Stimulated activated CD8-positive, alpha-beta memory T cell treated with anti-CD3 and anti-CD28 coated beads, Interleukin-4, amount 100 ng/mL, for 1 hour (primary cell): ENCODE measurements at places on chromosomes 12 and 14.
A peak's percentile ranks its signal among the peaks of the same experiment; 100 is the strongest.

DNA sequence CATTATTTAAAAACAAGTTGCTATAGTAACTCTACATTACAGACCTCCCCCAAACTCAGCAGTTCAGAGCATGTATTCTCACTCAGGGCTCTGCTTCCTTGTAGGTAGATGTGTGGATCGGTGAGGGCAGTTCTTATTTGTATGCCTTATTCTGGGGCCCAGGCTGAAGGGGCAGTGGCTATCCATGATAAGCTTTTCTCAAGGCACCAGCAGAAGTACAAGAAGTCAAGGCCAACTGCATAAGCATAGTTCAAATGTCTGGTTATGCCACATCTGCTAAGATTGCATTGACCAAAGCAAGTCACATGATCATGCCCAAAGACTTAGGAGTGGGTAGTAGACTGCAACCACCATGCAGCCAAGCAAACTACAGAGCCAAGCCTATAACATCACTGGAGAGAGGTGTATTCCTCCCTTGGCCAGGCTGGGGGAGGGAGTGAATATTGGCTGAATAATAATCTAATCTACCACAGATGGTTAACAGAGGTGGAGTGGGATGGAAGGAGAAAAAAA lies 4.6 kb downstream of the PSEN1 start:
- DNase-seq: no peak

DNA sequence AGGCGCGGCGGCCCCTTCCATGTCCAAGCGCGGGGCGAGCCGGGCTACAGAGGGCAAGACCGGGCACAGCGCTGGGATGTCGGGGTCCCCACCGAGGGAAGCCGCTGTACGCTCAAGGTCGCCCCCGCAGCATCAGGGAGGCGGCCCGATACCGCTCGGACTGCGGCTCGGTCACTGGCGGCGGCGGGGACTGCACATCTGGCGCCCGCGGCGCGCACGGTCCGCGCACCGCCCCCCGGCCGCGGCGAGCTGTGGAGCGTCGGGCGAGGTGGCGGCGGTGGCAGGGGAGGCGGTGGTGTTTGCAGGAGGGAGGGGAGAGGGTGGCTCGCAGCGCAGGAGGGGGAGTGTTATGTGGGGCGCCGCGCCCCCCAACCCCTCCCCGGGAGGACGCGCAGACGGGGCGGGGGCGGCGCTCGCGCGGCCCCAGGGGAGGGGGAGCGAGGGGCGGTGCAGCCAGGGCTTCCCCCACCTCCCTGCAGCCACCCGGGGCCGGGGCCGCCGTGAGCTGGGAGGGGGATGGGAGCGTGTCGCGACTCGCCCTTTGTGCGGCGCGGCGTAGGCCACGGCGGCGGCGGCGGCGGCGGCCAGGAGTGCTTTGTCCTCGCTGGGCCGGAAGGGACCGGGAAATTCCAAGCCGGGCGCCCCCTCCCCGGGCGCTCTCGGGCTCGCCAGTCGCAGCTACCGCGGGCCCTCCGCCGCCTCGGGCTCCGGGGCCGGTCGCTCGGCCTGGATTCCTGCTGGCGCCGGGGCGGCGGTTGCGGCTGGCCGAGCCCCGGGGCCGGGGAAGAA lies at the start of gene NUAK1:
Gene NUAK1, minus strand, starts transcription at position 322 of the 789 bp plus-strand sequence. Its CDS starts 301 bp downstream, at position 21.
- DNase-seq: no peak

GRCh38 chr14:73770977-73771847 lies 57.0 kb upstream of the PNMA1 start:
- DNase-seq: no peak

DNA sequence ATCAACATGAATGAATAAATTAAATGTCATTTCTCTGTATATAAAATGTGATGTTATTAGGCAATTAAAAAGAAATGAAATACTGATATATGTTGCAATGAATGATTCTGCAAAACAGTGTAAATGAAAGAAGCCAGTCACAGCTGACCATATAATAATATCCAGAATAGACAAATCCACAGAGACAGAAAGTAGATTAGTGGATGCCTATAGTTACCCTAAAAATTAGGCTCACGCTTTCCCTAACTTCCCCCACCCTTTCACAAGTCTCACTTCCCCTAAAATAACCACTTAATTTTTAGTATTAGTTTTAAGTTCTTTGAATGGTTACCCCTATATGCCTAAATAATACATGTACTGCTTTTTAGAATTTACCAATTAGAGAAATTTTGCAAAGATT lies 348.9 kb upstream of the FAR2 start:
- no peak for DNase-seq

- DNase-seq: no peak
Observed at GRCh38 chr12:103930787-103931735, 851 bp downstream of the HSP90B1 start.

- no peak for DNase-seq
Observed at GRCh38 chr14:93464271-93464670, 33.5 kb downstream of the UNC79 start.

- no peak for DNase-seq
Observed at GRCh38 chr14:41806366-41806975, 199.8 kb downstream of the LRFN5 start.

GRCh38 chr12:123064885-123065619 lies 84.6 kb downstream of the ARL6IP4 start:
- DNase-seq: no peak

GRCh38 chr14:46902837-46903236 lies 251.3 kb upstream of the RPL10L start:
- no peak for DNase-seq

GRCh38 chr14:88002421-88003075 lies 2.4 kb upstream of the GPR65 start:
- DNase-seq: no peak

- DNase-seq: no peak
Observed at GRCh38 chr12:76702946-76703345, 61.0 kb upstream of the ZDHHC17 start.

DNA sequence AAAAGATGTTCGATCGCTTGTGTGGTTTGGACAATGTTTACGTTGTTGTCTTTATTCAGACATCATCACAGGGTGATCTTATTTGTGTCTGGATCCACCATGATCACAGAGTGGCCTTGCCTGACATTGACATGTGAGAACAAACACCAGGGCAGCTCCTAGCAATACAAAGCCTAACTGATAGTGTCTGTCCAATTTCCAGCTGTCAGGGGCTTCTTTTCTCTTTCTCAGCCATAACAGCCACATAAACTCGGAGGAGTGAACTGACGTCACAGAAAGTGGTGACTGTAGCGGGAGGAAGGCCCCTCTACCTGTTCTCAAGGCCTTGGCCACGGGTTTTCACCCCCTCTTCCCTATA lies 5.8 kb upstream of the SLC6A13 start:
- no peak for DNase-seq

- DNase-seq: no peak
Observed at GRCh38 chr14:67331368-67332125, 28.1 kb downstream of the ATP6V1D start.

- no peak for DNase-seq
Observed at GRCh38 chr12:73514672-73515071, 1023.0 kb upstream of the ATXN7L3B start.

- no peak for DNase-seq
Observed at GRCh38 chr12:2588345-2588744, 206.4 kb upstream of the FKBP4 start.

GRCh38 chr12:128745772-128746689 lies 77.7 kb downstream of the SLC15A4 start:
- no peak for DNase-seq

- peak; percentile 40 for DNase-seq
Observed at GRCh38 chr14:105974902-105975301, 448.5 kb downstream of the TMEM121 start.

DNA sequence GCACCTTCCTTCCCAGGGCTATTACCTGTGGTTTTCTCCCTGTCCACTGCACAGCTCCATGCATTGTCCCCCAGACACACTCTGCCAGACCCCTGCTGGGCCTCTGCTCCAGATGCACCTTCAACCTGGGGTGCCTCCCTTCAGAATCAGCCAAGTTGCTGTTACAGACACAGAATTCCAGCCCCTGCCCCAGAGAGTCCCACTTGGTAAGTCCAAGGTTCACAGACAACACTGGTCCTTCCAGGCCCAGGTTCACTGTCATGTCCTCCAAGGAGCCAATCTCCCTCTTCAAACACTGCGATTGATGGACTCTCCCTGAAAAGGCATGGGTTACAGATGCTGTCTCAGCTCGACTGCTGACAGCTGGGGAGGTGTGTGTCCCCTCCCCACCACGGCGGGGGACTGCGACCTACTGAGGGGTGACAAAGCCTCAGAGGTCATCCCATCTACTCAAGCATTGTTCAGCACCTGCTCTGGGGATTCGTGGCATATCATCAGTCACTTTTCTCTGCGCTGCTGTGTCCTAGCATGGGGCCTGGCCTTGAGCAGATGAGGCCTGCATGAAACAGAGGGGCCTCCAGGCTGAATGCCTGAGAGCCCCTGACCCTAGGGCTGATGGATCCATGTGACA lies 24.3 kb downstream of the CALM1 start:
- no peak for DNase-seq

- no peak for DNase-seq
Observed at GRCh38 chr12:4148418-4149056, 125.0 kb upstream of the CCND2 start.

- no peak for DNase-seq
Observed at GRCh38 chr12:96770219-96771102, 136.6 kb upstream of the NEDD1 start.

- no peak for DNase-seq
Observed at GRCh38 chr14:71168564-71169427, 261.5 kb downstream of the PCNX1 start.

DNA sequence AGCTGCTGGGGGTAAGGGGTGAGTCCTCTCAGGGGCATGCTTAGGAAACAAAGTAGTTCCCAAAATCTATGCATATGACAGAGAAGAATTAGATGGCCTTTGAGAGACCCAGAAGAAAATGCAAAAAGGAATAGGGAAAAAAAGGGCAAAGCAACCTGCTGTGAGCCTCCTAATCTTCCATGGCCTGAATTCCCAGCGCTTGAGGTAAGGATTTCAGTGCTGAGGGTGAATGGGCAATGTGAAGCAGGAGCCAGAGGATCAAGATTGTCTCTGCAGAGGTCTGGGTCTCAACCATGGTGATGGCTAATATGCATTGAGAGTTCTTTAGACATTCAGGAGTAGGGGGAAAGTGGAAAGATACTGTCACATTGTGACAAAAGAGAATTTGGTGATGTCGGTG lies 31.5 kb downstream of the GPR65 start:
- no peak for DNase-seq

GRCh38 chr14:53306267-53306721 lies 153.2 kb upstream of the DDHD1 start:
- DNase-seq: no peak

- DNase-seq: no peak
Observed at GRCh38 chr14:95307402-95308041, 12.2 kb downstream of the CLMN start.

DNA sequence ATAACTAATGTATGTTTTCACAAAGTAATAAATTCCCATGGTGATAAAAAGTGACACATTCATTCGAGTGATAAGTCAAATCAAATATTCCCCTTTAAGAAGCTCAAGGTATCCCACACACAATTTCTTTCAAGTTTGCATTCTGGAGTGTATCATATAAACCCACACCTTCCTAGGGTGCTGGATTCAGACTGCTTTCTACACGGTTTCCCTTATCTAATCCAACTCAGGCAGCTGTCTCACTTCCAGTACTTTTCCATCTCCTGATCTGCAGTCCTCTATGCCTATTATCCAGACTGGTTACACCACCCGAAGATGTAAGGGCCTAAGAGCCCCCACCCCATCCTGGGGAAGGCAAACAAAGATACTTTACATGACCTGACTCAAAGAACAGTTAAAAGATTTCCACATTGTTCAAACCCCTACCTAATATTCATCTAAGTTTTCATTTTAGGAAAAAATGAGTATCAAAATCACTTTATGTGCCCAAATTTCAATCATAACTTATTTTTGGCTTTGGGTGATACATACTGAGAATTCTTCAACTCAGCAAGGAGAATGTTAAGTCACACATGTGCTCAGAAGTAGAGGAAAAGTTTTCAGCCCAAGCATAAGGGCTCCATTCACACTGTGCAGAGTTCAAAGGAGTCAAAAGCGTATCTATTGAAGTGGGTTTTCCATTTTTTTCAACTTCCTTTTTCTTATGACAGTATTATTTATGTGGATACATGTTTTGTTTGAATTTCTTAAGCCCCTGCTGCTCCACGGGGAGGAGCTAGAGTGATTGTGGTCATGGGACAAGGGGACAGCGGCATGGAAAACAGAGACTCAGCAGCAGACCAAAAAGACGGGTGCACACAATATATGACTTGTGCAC lies 41.8 kb downstream of the CORO1C start:
- DNase-seq: no peak

- no peak for DNase-seq
Observed at GRCh38 chr14:53953828-53954550, 2.6 kb downstream of the BMP4 start.

- no peak for DNase-seq
Observed at GRCh38 chr14:84492685-84493084, 1037.3 kb upstream of the FLRT2 start.

DNA sequence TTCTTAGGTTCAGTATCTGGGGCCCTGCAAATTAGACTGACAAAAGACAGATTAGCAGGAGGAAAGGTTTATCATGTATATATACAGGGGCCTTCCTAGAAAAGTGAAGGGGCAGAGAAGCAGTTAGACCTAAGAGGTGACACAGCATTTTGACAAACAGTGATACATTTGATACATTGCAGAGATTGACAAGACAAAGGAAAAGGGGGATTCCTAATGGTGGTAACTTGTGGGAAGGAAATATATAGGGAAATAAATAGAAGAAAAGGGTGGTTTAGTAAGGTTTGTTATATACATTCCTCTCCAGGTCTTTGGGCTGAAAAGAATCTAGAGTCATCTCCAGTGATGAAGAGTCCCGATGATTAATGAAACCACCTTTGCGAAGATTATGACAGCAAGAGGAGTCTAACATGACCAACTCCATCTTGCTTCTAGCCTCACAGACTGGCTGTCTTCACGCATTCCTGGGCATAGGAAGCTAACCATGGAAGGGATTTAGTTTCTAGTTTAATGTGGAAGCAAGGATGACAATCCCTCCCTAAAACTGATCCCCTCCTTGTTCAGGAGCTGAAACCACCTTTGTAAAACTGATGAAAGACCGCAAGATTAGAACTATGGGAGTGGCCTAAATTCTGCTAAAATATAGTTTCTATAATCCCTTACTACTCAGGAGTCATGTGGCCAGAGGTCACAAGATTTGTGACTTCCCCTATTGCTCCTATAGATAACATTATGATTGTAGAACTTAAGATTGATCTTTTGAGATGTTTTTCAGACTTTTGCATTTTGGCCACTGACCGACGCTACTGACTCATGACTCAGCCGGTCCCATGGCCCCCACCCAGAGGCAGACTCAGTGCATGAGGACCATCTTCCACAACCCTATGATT lies 31.1 kb upstream of the CPM start:
- DNase-seq: no peak

DNA sequence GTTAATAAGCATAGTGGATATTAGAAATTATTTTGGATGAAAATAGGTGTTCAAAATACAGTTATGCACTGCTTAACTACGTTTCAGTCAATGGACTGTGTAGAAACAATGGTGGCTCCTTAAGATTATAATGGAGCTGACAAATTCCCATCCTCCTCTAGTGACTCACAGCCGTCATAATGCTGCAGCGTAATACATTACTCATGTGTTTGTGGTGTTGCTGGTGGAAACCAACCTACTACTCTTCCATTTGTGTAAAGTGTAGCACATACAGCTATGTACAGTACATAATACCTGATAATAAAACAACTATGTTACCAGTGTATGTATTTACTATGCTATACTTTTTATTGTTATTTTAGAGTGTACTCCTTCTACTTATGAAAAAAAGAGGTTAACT lies 111.2 kb upstream of the TMCC3 start:
- no peak for DNase-seq
